ENCODE measurements at places on chromosomes 6 and 20. TPM values are rescaled to one million over a fixed set of nuclear protein-coding genes. Genes with fewer than 3 reads are reported as not detected.

- no peak overlapping the region for H3K27ac ChIP-seq
- no peaks in the 10 kb centered on the region for H3K36me3 ChIP-seq
- H3K4me3 ChIP-seq = no peak overlapping the region
- no peak for DNase-seq
- peaks cover 14% of the 10 kb centered on the region for H3K27me3 ChIP-seq
- no peaks in the 10 kb centered on the region for H3K4me1 ChIP-seq
Measured at GRCh38 chr6:105174512-105174911, 5.3 kb downstream of the POPDC3 start.

The MAP7 gene
- 42.4 TPM for total RNA-seq

The GRM1 gene
- total RNA-seq = 0.57 TPM

The CLPSL1 gene
- not detected for total RNA-seq

The EYS gene
- 0.47 TPM for total RNA-seq
